ENCODE measurements at places on chromosomes 2 and 18. TPM values are rescaled to one million over a fixed set of nuclear protein-coding genes. Genes with fewer than 3 reads are reported as not detected.
A peak's percentile ranks its signal among the peaks of the same experiment; 100 is the strongest.

DNA sequence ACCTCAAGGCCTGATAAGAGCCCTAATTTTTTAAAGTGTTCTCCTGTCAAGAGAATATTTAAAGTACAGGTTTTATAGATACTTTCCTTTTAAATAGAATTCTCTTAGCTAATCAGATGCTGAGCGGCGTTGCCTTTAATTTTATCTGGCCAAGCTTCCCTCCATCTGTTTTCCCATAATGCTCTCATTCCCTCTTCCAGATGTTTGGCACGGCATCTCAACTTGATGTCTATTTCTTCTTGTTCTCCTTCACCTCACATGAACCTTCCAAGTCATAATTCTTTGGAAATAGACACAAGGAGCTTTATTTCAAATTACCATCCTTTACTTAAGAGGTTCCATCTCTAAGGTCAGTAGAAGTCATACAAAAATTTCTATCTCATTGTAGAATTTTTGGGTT is 76.1 kb upstream of the CPO start:
- no peak for DNase-seq

DNA sequence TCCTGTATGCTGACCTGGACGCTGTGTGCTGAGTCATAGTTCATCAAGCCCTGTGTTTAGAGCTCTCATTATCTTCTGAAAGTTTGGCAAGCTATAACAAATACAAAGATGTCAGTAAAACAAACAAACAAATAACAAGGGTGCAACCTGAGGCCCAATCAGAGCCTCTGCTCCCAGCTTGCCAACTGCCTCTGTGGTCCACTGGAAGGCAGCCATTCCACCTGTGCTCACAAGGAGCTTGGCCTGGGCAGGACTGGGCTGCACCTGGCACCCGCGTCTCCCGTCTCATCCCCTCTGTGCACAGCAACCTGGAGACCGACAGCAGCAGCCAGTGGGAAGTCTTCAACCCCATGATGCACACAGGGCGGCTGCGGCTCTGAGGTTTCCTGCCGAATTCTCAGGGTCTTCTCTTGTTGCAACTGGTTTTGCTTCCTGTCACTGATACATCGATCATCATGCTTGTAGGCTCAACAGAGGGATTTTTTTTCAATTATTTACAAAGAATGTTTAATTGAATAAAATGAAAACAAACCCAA is 97.8 kb downstream of the TMEM18 start:
- no peak for DNase-seq

GRCh38 chr18:78649421-78649820 is 330.2 kb upstream of the SALL3 start:
- DNase-seq = no peak

DNA sequence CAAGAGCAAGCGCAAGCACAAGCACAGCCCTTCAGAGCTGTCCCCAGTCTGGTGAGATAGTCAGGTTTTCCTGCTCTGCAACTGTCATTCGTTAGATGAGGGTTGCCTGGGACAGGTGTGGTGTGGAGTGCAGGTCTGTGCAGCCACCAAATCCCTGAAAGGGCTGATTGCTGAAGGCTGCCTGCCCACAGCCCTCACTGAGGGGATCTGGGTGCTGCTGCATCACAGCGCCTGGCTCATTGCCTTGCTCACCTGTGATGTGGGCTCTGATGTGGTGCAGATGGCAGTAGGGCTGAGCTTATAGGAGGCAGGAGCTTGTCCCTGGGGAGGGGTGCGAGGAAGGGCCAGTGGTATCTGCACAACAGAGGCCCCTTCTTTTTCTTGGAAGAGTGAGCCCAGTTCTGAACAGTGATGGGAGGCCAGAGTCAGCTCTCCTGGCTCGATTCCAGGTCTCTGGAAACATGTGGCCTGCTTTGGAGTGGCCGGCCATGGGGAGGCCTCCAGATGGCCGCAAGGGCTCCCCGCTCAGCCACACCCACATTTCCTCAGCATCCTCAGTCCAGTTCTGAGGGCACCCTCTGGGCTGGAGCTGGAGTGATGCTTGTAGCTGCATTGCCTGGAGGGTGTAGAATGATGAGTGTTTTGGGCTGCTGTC is 11.4 kb downstream of the UBE2F start:
- DNase-seq = peak; percentile 64

DNA sequence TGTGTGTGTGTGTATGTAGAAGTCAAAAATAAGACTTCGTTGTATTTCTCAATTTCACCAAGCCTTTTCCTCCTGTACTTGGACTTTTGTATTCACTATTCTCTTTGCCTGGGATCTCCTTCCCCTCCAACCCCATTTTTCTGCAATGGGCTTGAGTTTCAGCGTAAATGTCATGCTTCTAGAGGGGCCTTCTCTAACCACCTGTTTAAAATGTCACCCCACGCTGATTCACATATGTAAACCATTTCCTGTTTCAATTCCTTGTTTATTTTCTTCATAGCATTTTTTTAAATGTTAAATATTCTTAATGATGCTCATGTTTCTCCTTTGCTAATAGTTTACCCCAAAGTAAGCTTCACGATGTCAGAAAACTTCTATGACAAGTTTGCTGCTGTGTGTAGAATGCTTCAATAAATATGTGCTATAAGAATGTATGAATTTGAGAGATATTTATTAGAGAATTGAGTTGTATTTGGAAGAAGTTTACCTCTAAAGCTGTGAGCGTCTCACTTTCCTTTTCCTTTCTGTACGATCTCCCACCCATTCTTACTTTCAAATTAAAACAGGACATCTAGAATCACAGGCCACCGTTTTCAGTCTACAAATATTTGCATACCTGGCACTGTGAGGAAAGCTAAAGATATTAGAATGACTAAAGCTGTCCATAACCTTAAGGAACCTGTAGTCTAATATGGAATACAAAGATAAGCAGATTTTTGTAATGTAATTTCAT is 762.4 kb downstream of the LRRTM4 start:
- DNase-seq = no peak

DNA sequence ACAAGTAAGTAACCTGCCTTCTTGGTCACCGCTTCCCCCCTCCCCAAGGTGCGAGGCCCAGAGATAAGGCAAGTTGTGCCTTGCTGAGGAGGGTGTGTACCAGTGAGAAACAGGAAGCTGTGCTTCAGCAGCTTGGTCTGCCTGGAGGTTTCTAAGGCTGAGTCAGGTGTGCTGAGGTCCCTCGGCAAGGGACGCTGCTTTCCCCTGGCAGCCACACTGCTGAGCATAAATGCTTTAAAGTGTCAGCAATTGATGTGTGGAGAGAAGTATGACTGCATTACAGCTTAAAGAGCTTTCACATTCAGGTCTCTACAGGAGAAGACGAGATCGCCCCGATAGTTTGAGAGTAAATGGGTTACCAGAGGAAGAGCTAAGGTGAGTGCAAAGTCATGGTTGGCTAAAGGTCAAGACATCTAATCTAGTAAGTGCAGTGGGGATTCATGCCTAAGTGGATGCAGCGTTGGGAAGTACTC is 86.9 kb downstream of the LIMS1 start:
- DNase-seq = no peak

DNA sequence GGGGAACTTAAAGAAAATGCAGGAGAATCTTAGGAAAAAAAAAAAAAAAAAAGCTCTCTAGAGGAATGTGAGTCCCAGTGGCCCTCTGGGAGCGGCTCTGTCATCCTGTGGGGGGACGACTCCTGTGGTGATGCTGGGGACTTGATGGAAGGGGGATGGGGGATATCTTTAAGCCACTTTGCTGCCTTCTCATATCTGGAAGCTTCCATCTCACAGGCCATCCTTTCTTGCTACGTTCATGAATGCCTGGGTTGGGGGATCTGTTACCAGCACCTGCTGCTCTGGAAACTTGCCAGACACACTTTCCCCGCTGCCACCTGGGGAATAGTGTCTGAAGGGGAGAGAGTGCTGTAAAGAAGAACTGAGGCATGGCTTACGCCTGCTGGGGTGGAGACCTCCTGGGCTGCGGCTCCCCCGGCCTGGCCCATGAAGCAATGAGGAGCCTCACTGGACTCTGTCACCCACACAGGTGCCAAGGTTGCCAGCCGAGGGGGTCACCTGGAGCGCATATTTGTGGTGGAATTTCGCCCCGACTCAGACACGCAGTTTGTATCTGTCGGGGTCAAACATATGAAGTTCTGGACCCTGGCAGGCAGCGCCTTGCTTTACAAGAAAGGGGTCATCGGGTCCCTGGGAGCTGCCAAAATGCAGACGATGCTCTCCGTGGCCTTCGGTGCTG is 92.8 kb downstream of the RTN4 start:
- DNase-seq = no peak

- no peak for DNase-seq
Measured at GRCh38 chr2:181684454-181685149, 4.3 kb upstream of the NEUROD1 start.

DNA sequence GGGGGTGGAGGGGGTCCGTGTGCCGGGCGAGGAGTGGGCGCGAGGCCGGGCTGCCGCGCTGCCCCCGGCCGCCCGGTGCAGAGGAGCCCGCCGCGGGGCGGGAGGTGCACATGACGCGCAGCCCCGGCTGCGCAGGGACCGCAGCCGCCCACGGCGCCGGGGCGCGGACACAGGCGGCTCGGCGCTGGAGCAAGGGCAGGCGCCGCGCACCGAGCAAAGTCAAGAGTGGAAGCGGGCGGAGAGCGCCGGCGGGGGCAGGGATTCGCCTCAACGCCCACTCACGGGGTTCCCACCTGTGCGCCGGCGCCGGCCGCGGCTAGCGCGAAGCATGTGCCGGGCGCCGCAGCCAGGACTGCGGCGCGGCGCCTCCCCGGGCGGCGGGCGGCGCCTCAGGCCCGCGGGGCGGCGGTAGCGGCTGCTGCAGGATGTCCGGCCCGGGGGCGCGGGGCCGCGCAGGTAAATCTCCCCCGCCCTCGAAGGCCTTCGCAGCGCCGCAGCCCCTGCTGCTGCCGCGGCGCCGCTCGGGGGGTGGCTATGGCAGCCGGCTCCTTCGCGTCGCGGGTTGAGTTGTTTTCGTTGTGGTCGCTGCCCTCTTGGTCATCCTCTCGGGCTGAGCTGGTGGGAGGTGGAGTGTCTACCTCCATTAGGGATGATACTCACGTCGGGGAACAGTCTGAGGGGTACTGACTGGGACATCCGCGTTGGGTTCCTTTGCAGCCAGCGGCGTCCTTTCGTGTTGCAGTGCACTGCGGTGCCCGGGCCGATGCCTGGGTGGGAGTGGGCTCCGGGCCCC is 216.3 kb upstream of the DTNA start:
- DNase-seq = peak; percentile 23

DNA sequence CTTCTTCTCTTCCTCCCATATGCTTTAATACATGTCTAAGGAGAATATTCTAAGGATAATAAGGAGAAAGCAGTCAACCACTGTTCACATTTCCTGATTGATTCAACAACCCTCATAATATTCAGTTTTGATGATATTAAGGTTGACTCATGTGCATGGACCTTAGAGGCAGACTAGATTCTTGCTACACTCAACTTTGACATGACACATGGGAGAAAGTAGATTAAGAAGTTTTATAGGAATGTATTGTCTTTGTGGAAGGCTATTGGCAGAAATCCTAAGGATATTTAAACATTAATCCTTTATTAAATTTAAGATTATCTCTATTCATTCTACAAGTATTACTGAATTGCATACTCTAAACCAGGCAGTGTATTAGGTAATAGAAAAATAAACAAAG is 309.1 kb upstream of the CYRIA start:
- no peak for DNase-seq

- no peak for DNase-seq
Measured at GRCh38 chr2:64852771-64853241, 136.4 kb upstream of the SLC1A4 start.

GRCh38 chr18:24976502-24976901 is 375.5 kb downstream of the ZNF521 start:
- no peak for DNase-seq

DNA sequence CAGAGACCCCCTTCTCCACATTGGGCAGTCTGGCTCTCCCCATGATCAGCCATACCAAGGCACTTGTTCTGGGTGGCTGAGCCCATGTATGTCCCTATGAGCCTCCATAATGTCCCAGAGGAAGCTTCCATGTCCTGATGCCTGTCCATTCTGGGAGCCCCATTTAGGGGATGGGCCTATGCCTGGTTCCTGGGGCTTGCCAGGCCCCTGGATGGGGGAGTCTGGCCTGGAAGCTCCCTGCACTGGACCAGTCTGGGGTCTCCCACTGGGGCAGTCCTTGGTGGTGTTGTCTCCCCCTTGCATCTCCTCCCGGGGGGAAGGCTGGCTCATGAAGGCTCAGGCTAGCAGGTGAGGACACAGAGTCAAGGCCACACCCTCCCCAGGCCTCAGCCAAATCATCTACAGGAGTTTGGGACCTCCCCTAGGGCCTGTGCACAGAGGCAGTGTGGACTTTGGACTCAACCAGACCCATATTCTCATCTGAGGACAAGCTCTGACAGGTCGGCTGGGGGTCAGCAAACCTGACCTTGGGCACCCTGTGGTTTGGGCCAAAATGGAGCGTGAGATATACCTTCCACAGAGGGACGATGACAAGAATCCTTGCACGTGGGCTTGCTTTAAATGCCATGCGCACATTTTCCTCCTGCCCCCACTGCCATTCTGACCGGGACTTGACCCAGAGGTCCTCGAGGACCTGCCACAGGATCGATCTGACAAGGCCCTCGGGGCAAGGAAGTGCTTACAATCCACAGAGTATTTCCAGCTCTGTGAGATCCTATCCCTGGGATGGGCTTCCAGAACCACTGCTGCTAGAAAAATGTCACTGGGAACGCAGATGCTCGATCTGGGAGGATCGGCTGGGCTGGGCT is 38.8 kb downstream of the INHBB start:
- no peak for DNase-seq

GRCh38 chr2:7044253-7045250 is 127.3 kb downstream of the RNF144A start:
- peak; percentile 67 for DNase-seq

- no peak for DNase-seq
Measured at GRCh38 chr2:65420712-65421431, 11.5 kb downstream of the SPRED2 start.

DNA sequence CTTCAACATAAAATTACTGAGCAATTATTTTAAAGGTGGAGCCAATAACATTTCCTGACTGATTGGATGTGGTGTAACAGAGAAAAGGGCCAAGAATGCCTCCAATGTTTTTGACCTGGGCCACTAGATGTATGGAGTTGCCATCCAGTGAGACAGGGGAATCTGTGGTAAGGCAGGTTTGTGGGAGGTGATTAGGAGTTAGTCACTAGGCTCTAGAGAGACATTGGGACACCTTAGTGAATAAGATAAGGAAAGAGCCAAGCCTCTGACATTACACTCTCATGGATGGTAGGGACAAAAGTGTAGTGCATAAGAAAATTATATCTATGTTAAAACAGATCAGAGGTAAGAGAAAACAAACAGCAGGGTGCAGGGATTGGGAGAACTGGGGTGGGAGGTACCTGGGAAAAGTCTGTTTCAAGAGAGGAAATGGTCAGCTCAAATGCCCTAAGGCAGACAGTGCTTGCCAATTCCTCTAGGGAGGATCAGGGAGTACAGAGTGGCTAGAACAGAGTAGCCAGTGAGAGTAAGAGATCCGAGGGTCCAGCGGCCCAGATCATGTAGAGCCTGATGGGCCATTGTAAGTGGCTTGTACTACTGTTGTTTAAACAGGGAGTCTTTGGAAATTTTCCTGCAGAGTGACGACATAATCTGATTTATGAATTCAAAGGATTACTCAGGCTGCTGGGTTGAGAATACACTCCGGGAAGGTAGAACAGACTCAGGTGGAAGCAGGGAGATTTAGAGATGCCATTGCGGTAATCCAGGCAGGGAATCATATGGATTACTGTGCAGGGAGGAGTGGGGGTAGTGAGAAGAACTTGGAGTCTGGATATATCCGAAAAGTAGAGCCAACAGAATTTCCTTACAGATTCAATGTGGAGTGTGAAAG is 45.7 kb upstream of the CUL3 start:
- no peak for DNase-seq

Gene SIX2
- total RNA-seq = 0.40 TPM

Gene MC2R
- total RNA-seq = not detected

Gene SPR
- 4.8 TPM for total RNA-seq

Gene SEPTIN10
- 82.6 TPM for total RNA-seq

Gene HNRNPLL
- total RNA-seq = 85.3 TPM

Gene VAMP5
- total RNA-seq = 45.4 TPM

Gene SKOR2
- total RNA-seq = 1.3 TPM

Gene CNGA3
- total RNA-seq = 7.1 TPM

Data from spinal cord (tissue), 10 donors.